ENCODE measurements at places on chromosomes 12 and 14. TPM values are rescaled to one million over a fixed set of nuclear protein-coding genes. Genes with fewer than 3 reads are reported as not detected.

CLEC7A gene
- 33.5 TPM for total RNA-seq

SRSF5 gene
- 349 TPM for total RNA-seq

CDK2 gene
- total RNA-seq: 35.5 TPM

NANOG gene
- 0.57 TPM for total RNA-seq

SERPINA12 gene
- total RNA-seq: not detected

WDHD1 gene
- 2.0 TPM for total RNA-seq

SLC10A1 gene
- not detected for total RNA-seq

MUCL1 gene
- total RNA-seq: not detected

LMBR1L gene
- 69.2 TPM for total RNA-seq
